ENCODE measurements at places on chromosomes 1 and 21.

DNA sequence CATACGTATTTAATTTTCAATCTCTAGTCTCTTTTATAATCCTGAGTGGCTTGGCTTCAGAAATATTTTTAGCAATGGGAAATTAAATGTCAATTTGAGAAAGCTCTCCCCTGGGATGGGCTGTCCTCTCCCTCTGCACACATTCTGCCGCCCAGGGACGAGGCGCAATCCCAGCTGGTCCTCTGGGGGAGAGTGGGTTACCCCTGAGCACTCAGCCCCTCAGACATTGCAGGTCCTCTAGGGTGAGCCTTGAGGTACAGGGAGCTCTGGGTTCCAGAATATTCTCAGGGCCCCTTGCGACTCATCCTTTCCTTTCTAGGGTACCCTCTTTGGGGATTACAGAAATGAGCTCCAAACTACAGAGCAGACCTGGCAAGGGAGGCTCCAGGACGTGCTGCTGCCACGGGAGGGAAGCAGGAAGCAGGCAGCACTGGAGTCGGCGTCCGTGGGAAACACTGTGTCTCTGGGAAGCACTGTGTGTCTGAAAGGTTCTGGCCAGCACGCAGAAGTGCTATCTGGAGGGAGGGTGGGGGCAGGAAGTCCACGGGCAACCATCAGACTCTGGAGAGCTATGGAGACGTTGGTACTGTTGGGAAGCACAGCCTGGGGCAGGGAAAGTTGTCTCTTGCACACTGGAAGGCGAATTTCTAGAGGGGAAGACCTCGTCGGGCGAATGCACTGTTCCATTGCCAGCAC is 343.3 kb upstream of the VAMP3 start:
- no peak for DNase-seq

DNA sequence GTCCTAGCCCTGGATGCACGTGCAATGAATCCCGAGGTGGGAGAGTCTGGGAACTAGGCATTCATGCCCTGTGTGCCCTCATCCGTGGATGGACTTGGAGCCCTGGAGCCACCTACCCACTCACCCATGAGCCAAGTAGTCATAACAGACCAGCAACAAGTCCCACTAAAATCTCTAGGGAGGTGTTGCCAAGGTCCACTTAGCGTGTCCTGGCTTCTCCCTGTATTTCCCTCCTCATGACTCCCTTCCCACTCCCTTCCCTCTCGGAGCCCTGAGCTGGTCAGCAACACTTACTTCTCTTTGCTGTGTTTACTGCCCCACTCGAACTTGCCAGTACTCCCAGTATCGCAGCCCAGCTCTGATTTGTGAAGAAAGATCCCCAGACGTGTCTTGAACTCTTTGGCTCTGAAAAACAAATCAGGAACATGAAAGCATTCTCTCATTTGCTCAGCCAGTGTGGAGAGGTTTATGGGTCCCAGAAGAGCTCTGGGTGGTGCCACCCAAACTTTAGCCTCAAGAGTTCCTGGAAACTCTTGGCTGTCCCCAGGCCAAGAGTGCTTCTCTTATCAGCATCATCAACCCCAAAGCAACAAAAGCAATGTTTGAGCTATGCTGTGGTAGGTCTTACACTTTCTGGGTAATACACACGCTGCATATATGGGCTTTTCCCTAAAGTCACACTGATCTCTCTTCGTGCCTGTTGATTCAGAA is 1.1 kb downstream of the RGS16 start:
- no peak for DNase-seq

DNA sequence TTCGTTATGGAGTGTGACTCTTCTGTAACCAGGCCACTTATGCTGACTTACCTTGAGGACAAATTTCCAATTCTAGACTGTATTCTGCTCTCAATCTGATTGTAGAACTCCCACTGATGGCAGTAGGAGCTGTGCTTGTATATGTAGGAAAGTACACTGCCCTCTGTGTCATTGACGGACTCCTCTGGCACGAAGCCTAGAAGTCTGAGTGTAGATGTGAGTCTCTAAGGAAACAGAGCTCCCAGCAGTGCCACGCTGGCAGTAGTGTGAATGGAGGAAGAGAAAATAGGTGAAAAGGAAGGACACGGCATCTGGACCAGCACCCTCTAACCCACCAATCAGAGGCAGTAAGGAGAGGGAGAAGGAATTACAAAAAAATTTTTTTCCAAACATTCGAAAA is 130.4 kb upstream of the ADGRL2 start:
- DNase-seq = no peak

DNA sequence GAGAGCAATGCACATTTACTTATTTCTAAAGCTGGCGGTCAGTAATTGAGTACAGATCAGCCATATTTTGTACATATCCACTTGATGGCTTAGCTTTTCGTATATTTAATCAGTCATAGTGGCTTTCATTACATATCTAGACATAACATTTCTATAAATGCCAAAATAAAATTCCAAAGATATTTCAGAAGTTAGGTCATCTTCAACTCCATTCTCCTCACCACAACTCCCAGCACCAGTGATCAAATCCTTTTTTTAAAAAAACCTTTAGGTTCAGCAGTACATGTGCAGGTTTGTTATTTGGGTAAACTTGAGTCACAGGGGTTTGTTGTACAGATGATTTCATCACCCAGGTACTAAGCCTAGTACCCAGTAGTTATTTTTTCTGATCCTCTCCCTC is 53.9 kb upstream of the GNG4 start:
- DNase-seq = no peak

GRCh38 chr1:54253480-54253879 is 53.5 kb downstream of the MRPL37 start:
- DNase-seq = no peak

DNA sequence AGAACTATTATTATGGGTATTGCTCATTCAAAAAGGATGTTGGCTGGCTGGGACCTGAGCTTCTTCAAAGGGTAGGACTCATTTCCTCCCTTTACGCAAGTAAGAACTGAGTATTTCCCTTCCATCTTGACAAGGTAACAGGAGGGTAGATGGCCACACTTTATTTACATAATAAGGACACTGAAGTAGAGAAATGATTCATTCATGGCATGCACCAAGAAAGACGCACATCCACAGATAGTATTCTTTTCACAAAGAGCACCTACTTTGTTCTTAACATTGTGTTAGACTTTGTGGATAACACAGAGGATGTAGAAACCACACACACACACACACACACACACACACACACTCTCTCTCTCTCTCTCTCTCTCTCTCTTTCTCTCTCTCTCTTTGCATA is 82.9 kb downstream of the FAM78B start:
- DNase-seq = no peak

DNA sequence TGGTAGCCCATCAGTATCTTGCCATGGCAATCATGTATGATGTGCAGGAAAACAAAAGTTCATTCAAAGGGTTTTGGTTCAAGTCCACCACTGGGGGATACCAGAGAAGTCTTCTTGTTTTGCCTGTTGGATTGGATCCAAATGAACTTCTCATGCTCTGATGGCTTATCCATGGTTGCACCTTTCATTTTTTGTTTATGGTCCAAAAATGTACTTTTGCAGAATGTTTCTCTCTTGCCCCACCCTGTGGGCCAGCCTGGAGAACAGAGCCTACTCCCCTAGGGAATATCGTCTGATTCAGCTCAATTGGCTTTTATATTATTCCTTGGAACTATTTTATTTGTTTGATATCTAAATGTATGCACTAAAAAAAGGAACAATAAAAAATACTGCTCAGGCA is 20.1 kb upstream of the CLCA1 start:
- no peak for DNase-seq

- no peak for DNase-seq
Observed at GRCh38 chr1:182877331-182877730, 38.2 kb downstream of the DHX9 start.

GRCh38 chr1:111751906-111752575 is 3.7 kb upstream of the DDX20 start:
- DNase-seq = no peak

GRCh38 chr1:156863631-156864030 is 3.0 kb downstream of the NTRK1 start:
- no peak for DNase-seq

DNA sequence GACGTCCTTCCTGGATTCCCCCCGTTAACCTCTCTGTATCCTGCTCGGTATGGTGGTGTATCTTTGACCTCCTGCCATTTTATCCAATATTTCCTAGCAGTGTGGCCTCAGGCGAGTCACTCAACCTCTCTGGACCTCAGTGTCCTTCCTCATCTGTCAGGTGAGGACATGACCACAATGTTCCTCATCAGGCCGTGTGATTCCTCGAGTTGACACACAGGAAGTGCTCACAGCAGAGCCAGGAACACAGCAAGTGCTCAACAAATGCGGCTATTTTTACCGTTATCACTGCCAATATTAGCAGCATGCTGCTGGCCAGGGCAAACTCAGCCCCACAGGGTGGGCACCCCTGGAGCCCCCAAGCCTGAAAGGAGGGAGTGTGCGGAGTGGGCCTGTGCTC is 450.2 kb downstream of the KIF26B start:
- DNase-seq = no peak

- DNase-seq = no peak
Observed at GRCh38 chr1:29243871-29244200, 7.5 kb downstream of the PTPRU start.

GRCh38 chr21:26732432-26733221 is 112.6 kb downstream of the ADAMTS1 start:
- peak; percentile 61 for DNase-seq

DNA sequence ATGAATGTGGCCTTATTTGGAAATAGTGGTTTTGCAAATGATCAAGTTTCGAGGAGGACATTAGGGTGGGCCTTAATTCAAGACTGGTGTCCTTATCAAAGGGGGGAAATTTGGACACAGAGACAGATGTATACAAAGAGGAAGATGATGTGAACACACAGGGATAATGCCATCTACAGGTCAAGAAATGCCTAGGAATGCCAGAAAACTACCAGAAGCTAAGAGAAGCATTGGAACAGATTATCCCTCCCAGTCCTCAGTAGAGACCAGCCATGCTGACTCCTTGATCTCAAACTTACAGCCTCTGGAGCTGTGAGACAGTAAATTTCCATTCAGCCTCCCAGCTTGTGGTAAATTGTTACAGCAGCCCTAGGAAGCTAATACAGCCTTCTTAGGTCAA is 151.4 kb downstream of the PTGER3 start:
- DNase-seq = no peak

- no peak for DNase-seq
Observed at GRCh38 chr1:62573675-62574074, 23.6 kb upstream of the ANGPTL3 start.

- no peak for DNase-seq
Observed at GRCh38 chr1:1088029-1088800, 14.1 kb upstream of the RNF223 start.

DNA sequence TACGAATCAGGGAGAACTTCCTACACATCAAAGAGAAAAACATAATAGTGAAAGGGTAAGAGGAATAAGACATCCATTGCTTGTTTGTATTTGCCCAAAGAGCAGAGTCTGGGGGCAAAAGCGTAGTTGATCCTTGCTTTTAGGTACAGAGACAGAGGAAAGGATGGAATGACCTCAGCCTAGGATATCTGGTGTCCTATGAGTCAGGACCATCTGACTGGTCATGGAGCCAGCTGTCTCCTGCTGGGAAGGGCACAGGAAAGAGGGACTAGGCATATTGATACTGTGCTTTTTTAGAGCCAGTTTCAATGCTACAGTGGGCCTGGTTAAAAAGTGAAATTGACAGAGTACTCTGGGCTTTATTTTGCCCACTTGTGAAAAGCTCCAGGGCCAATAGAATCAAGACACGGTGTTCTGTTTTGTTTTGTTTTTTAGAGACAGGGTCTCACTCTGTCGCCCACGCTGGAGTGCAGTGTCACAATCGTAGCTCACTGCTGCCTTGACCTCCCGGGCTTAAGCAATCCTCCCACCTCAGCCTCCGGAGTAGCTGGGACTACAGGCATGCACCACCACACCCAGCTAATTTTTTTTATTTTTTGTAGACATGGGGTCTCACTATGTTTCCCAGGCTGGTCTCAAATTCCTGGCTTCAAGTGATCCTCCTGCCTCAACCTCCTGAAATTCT is 3.2 kb downstream of the PLEKHO1 start:
- DNase-seq = no peak

- DNase-seq = no peak
Observed at GRCh38 chr1:62304975-62305374, 14.3 kb downstream of the KANK4 start.

GRCh38 chr1:235937123-235937522 is 70.4 kb upstream of the LYST start:
- DNase-seq = no peak

DNA sequence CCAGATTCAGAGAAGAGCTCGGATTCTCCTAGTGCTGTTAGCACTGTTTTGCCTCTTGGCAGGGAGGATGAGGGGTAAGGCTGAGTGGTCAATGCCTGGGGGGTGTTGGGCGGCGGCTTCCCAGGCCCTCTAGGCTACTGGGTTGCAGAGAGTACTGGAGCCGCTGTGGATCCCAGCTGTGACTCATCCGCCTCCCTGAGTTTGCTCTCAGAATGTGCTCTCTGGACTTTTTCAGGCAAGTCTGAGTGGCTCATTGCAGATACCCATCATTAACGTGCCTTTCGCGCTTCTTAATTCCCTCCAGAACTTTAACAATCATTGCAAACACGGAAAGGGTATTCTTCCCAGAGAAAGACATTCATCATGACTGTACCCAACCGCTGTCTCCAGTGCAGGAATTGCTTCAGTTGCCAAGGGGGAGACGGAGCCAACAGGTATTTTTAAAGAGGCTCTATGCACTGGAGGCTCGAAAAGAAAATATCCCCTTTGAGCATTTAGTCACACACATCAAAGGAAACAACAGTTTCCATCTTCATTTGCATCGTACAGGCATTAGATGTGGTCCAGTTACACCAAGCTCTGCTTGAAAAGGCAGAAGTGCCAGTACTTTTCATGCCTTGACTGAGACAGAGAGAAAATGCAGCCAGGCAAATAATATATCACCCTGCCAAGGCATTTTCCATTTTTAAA is 14.4 kb upstream of the CAMTA1 start:
- DNase-seq = peak; percentile 11

- no peak for DNase-seq
Observed at GRCh38 chr1:192978195-192978710, 80.9 kb downstream of the UCHL5 start.

GRCh38 chr1:245311887-245312536 is 157.2 kb downstream of the KIF26B start:
- no peak for DNase-seq

- no peak for DNase-seq
Observed at GRCh38 chr1:170067253-170067819, 7.2 kb downstream of the KIFAP3 start.

DNA sequence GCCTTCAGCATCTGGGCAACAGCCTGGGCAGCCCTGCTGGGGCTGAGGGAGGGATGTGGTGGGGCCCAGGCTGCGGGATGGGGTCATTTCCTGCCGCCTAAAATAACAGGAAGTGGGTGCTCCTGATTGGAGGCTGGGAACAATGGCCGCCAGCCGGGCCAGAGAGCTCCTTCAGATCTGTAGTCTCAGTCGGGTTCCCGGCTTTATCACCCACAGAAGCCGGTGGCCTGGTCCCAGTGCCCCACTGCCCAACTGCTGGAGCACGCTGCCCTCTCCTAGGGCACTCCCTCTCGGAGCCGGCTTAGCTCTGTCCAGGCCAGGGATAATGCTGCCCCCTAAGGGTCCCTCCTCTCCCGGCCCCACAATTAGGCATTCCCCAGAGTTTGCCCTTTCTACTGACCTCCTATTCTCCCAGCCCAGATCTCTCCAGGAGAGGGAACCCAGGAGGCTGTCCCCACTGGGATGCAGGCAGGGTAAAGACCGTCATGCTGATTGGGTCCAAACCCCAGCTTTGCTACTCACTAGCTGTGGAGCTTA is 5.1 kb downstream of the MAP7D1 start:
- peak; percentile 63 for DNase-seq

Measured in nephron progenitor cell (in vitro differentiated cells).